ENCODE measurements at places on chromosomes 1 and 21. TPM values are rescaled to one million over a fixed set of nuclear protein-coding genes. Genes with fewer than 3 reads are reported as not detected.

The SDC3 gene
- polyA plus RNA-seq = not detected

DNA sequence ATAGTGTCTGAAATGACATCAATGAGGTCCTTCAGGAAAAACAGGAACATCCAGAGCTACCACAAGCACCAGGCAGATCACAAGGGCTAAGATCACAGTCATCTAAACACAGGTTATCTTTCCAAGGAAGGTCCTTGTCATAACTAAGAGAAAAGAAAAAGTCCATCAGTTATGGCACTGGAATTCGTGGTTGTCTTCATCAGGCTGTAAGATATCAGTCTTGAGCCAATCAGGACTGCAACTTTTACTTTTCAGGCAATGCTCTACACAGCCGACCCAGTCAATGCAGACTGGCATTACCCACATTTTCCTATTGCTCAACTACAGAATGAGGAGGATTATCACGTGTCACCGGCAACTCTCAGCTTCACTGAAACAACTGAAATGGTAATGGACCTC is 26.4 kb downstream of the SORT1 start:
- DNase-seq = no peak

The WDR64 gene
- polyA plus RNA-seq = not detected

- DNase-seq = no peak
Observed at GRCh38 chr1:198291036-198291435, 134.2 kb downstream of the NEK7 start.

- DNase-seq = no peak
Observed at GRCh38 chr1:71522721-71523120, 441.9 kb upstream of the ZRANB2 start.

- DNase-seq = no peak
Observed at GRCh38 chr1:29828526-29829447, 592.5 kb downstream of the PTPRU start.

- DNase-seq = no peak
Observed at GRCh38 chr21:26842974-26843932, 2.0 kb downstream of the ADAMTS1 start.

- DNase-seq = no peak
Observed at GRCh38 chr1:51324251-51325010, 5.9 kb downstream of the TTC39A start.

Measured in naive thymus-derived CD8-positive, alpha-beta T cell (primary cell).